ENCODE measurements at places on chromosomes 7 and 10.

- no peak for DNase-seq
Measured at GRCh38 chr7:27174874-27175625, 930 bp upstream of the HOXA10 start.

DNA sequence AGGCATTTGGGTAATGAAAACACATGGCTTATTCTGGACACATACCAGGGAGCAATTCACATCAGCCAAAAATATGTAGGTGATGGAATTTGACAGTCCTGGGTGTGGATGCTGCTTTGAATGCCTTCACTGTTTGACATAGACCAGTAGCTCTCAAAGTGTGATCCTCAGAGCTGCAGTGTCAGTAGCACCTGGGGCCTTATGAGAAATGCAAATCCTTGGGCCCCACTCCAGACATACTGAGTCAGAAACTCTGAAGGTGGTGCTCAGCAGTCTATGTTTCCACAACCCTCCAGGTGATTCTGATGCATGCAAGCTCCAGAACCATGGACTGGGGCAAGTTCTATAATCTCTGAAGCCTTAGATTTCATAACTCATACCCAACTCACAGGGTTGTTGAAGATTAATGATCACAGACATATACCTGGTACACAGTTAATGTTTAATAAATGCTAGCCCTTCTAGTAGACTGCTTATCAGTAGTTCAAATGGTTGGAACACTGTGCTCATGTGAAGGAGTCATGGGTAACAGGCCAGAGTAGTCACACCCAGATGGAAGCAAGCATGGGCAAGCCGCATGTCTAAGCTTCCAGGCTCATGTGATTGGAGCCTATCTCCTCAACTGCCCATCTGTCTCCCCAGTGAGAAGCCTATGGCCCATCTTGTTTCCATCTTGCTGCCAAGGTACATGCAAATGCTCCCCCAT, 715.7 kb downstream of the GRID1 start:
- no peak for DNase-seq

DNA sequence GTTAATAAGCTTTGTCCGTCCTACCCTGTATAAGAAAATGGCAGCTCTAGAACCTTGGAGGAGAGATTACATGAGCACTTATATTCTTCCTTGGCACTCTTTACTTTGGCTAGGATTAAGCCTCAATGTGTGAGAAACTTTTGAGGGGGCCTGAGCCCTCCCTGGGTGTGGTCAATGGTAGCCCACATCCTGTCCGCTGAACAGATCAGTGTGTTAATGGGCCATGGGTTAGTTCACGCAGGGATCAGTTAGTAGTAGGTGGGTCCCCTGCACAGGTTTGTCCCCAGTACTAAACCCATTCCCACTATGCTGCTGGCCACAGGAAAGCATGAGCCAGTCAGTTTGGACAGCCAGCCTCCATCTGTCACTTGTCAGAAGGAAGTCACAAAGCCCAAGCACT, 20.2 kb upstream of the IKZF1 start:
- DNase-seq = no peak

DNA sequence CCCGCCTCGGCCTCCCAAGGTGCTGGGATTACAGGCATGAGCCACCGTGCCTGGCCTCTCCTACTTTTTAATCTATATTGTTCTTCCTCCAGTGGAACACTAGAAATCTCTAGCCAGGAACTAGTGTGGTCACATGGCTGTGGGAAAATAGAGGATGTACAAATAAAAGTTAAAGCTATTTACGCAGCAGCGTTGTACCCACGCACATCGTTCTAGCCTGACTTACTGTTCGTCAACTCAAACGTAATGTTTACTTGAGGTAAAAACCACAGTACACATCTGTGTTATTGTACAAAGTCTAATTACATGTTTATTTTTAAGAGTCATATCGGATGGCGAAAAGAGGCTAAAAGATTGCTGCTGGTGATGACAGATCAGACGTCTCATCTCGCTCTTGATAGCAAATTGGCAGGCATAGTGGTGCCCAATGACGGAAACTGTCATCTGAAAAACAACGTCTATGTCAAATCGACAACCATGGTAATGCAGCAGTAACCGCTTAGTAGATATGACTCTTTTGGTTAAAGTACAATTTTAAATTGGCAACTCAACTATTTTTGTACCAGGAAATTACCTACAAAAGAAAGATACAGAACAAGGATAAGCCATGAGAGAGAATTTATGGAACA, 50.8 kb downstream of the ITGB8 start:
- DNase-seq = no peak

DNA sequence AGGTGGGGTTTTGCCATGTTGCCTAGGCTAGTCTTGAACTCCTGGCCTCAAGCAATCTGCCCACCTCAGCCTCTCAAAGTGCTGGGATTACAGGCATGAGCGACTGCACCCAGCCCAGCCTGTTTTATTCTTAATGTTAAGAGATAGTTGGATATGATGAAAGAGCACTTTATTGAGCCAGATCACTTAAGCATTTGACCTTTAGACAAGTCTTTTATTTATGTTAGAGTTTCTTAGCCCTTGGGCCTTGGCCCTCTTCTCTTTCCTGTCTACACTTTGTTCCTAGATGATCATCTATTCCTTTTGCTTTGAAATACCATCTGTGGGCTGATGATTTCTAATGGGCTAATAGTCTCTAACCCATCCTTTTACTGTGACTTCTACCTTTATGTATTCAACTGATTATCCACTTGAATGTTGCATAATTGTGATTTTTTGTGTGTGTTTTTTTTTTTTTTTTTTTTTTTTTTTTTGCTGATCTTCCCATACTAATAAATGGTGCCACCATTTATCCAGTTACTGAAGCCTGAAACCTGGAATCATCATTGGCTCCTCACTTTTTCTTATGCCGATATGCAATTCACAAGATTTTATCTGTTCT, 34.8 kb downstream of the BTRC start:
- DNase-seq = peak; percentile 35

DNA sequence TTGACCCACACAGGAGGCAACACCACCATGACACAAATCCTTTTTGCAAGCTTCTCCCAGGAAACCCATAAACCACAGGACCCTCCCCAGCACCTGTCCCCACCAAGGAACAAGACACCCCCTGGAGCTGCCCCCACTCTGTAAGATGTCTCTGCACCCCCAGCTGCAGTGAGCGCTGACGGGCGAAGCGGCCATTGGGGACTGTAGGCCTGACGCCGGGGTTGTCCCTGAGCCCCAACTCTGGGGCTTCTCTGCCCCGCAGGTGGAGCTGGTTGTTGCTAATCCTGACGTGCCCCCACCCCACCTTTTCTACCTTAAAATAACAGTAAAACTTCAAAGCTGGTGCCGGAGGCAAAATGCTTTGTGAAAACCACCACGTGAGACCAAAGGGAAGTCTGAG, 94.7 kb upstream of the PPP2R2D start:
- DNase-seq = no peak

DNA sequence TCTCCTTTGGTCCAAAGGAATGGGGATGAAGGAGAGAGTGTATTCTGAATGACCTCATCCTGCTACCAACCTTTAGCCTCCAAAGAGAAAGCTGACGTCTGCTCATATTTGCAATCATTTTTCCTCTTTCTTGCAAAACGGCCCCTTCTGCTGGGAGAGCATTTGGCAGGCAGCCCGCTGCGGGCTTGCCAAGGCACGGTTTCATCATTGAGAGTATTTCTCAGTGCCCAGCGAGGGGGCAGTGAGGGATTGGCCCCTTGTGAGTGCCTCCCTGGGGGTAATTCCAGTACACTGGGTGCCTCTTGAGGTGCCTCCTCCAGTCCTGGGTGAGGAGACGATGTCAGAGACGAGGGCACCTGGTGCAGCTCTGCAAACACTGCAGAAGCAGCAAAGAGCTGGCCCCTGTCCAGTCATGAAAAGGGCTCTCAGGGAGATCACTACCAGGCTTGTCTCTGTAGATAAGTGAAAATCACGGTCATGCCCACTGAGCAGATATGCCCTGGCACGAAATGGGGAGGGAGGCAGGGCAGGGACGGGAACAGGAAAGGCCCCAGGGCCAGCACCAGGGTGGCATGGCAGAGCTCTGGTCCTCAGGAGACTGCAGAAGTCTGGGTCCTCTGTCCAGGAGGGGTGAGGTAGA, 48.7 kb upstream of the SHH start:
- no peak for DNase-seq

DNA sequence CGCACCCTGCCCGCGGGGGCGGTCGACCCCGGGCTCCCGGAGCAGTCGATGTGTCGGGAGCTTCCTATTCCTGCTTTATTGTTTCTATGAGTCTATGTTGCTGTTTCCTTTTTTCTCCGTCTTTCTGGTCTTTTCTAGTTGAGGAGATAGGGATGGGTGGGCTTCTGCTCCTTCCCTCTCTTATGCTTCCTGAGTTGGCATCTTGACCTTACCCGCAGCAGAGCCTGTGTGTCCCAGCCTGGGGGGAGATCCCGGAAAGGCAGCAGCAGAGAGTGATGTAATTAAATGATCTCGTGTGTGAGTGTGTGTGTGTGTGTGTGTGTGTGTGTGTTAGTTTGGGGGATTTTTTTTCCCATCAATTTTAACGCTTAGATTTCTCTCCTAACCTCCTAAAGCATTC, 486 bp upstream of the SORCS1 start:
- DNase-seq = no peak

GRCh38 chr10:70459061-70459773, 17.7 kb upstream of the NODAL start:
- DNase-seq = no peak

DNA sequence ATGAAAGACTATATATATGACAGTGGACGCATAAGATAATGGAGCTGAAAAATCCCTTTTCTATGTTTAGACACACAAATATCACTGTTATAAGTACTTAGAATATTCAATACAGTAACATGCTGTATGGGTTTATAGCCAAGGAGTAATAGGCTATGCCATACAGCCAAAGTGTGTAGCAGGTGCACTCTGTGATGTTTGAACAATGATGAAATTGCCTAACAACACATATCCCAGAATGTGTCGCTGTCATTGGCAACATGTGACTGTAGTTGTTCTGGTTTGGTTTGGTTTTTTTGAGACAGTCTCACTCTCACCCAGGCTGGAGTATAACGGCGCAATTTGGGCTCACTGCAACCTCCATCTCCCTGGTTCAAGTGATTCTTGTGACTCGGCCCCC, 26.1 kb downstream of the NOM1 start:
- DNase-seq = no peak

DNA sequence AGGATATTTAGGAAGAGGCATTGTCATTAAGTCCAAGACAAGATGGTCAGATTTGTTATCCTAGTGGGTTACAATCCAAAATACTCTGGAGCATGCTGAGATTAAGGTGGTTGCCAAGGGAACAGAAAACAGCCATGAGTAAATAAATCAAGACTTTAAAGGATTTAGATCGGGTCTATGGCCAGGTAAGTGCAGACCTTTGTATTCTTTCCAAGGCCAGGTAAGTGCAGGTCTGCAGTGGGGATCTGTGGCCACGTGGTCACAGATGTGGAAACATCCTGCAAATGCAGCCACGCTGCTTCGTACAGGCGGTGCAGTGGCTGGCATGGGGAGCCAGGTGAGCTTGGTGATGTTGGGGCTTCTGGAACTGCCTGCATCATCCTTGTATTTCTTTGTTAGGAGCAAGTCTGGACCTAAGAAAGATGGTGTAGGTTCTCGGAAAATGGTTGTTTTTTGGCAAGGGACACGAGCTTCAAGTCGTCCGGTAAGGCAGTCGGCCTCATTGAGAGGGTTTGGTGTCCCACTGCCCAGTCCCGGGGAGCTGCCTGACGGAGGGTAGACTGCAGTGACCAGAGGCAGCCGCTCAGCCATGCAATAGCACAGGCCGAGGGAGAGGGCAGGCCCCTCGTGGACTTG, 21.8 kb downstream of the ZNF775 start:
- no peak for DNase-seq

- DNase-seq = no peak
Measured at GRCh38 chr10:1560535-1561192, 176.7 kb downstream of the ADARB2 start.

- DNase-seq = no peak
Measured at GRCh38 chr7:68185631-68186456, 1189.2 kb downstream of the TYW1 start.

GRCh38 chr7:120985130-120985758, 3.3 kb upstream of the CPED1 start:
- DNase-seq = no peak

GRCh38 chr7:151541709-151542499, 22.2 kb upstream of the RHEB start:
- DNase-seq = no peak
